ENCODE measurements at places on chromosomes 7 and 10. TPM values are rescaled to one million over a fixed set of nuclear protein-coding genes. Genes with fewer than 3 reads are reported as not detected.
A peak's percentile ranks its signal among the peaks of the same experiment; 100 is the strongest.

DNA sequence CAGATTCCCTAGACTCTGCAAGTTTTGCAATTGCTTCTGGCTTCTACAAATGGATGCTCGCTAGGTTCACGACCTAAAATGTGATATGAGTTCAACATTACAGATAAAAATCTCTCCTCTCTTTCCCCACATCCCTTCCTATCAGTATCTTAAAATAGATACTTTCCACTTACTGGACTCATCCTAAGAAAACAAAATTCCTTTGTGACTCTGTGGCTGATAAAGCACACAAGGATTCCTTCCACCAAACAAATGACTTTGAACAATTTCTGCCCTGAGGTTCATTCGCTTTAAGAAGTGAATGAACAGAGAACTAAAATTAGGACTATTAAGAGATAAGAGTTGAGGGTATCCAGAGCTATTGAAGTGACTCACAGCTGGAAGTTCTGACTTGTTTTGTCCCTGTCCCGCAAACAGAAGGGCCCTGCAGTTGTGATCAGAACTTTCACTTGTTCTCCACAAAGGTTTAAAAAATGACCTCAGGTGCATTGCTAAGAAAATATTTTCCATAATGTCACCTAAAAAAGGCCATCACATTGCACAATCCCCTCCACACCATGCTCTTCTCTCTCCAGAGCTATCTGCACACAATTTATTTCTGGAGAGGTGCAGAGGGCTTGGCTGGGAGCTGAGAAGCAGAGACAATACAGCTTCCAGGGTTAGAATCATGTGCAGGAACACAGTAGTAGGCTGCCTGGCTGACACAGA is 96.1 kb downstream of the PIP4K2A start:
- no peak for DNase-seq

DNA sequence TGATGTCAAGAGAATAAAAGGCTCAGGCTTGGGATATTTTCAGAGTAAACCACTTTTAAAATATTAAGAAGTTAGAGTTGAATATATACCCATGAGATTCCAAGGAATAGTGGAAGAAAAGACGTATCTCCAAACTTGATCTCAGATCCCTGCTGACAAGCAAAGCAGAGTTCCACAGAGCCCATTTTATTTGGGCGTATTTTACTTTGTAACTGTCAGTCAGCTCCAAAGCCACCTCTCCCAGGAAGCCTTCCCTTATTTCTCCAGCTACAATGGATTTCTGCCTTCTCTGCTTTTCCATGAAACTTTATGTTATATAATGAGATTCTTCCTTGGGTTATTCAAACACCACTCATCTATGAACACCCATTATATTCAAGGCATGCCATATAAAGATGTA is 295.7 kb downstream of the FZD1 start:
- DNase-seq = no peak

DNA sequence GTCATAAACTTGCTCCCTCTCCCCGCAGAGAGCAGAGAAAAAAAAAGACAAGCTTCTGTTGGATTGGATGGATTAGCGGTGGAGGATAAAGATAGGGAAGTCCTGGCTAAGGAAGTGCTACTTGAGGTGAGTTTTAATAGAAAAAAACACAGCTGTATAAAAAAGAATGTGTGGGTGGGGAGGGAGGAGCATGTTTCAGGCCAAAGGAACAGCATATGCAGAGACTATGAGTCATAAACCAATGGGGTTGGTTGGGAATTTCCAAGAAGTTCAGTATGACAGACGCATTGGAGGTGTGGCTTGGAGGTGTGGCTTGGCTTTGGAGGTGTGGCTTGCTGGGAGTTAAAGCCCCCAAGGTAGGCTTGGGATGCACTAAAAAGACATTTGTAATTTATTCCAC is 103.0 kb upstream of the LSM8 start:
- DNase-seq = peak; percentile 40

DNA sequence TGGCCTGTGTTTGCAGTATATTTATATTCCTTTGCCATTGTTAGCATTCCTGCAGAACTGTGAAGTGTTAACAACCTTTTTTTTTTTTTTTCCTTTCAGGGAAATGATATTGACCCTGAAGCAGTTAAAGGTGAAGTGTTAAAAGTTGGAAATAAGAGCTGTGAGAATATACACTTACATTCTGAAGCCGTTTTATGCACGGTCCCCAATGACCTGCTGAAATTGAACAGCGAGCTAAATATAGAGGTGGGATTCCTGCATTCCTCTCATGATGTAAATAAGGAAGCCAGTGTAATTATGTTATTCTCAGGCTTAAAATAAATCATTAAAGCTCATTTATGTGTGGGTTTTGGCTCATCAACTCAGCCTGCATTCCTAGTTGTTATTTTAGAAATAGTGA is 92.8 kb upstream of the CAPZA2 start:
- no peak for DNase-seq

DNA sequence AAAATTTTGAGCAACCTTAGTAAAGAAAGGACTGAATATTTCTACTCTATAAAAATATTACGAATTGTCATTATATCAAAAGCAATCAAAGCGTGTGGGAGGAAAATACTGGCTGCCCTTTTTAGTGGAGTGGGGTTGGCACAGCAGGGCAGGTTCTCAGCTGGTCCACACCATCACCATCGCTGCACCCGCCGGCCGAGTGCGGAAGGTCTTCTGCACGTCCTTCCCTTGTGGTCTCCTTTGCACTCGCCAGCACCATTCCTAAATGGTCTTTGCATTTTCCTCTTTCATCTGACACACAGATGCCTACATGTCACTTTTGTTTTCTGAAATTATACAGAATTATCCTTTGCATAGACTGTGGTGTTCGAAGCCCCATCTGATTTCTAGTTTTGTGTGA is 116.6 kb upstream of the LANCL2 start:
- no peak for DNase-seq

DNA sequence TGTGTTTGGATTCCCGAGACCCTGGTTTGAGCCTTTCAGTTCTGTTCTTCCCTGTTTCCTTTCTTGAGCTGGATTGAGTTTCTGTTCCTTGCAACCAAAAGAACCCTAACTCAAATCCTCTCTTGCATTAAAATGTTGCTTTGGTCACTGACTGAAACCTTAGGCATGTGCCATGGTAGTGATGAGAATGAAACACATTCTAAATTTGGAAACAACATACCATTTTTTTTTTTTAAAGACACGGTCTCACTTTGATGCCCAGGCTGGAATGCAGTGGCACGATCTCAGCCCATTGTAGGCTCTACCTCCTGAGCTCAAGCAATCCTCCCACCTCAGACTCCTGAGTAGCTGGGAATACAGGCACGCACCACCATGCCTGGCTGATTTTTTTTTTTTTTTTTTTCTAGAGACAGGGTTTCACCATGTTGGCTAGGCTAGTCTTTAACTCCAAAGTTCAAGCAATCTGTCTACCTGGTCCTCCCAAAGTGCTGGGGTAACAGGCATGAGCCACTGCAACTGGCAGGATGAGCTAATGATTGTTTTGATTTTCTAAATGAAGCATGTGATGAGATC is 8.4 kb downstream of the THAP5 start:
- DNase-seq = no peak

GRCh38 chr7:30474893-30475292 is 3.7 kb downstream of the NOD1 start:
- DNase-seq = no peak

Gene ABCB4
- total RNA-seq = 1.2 TPM

Gene KCND2
- 0.09 TPM for total RNA-seq

Gene CPXM2
- total RNA-seq = 56.1 TPM

Gene RASA4
- total RNA-seq = 68.4 TPM

Gene OGDHL
- total RNA-seq = 2.5 TPM

Gene OR2A5
- not detected for total RNA-seq

Gene CASTOR2
- total RNA-seq = 17.8 TPM

Gene MYH16
- total RNA-seq = not detected

Gene TMEM139
- 16.2 TPM for total RNA-seq

Gene YAE1
- 19.8 TPM for total RNA-seq
